ENCODE measurements at places on chromosomes 12 and 14.
A peak's percentile ranks its signal among the peaks of the same experiment; 100 is the strongest.

DNA sequence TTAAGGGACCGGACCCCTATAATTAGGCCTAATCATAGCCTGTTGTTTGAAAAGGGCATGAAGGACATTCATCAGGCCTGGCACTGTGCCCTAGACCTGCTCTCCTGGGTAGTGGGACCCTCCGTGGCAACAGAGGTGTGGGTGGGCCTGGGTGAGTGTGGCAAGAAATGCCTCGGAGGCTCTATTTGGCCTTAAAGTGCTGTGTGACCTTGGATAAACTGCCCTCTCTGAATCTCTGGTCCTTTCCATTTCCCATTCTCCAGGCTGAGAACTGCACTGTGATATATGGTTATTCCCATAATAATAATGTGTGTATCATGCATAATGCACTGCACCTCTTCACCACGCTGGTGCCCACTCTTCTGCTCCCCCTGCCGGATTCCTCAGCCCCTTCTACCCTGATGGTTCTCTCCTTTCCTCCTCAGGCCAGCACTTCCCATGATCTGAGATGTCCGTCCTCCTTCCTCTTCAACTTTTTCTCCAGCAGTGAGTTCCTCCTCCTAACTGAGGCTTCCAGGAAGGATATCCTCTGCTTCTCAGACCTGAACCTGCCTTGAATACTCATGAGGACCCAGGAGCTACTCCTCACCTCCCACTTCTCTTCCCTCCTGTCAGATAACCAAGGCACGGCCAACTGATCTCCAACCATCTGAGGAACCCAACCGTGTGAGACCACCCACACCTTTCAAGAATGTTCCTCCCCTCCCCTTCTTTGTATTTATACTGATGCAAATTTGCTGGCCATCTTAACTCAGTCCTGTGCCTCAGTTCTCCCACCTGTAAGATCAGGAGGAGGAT, 111.0 kb upstream of the PZP start:
- DNase-seq, result peak; percentile 40

- DNase-seq, result no peak
Observed at GRCh38 chr12:6539707-6540134, 5.4 kb downstream of the GAPDH start.

- DNase-seq, result no peak
Observed at GRCh38 chr14:25350021-25350420, 300.1 kb upstream of the STXBP6 start.

GRCh38 chr12:60173224-60174170, 577.7 kb downstream of the SLC16A7 start:
- no peak for DNase-seq

DNA sequence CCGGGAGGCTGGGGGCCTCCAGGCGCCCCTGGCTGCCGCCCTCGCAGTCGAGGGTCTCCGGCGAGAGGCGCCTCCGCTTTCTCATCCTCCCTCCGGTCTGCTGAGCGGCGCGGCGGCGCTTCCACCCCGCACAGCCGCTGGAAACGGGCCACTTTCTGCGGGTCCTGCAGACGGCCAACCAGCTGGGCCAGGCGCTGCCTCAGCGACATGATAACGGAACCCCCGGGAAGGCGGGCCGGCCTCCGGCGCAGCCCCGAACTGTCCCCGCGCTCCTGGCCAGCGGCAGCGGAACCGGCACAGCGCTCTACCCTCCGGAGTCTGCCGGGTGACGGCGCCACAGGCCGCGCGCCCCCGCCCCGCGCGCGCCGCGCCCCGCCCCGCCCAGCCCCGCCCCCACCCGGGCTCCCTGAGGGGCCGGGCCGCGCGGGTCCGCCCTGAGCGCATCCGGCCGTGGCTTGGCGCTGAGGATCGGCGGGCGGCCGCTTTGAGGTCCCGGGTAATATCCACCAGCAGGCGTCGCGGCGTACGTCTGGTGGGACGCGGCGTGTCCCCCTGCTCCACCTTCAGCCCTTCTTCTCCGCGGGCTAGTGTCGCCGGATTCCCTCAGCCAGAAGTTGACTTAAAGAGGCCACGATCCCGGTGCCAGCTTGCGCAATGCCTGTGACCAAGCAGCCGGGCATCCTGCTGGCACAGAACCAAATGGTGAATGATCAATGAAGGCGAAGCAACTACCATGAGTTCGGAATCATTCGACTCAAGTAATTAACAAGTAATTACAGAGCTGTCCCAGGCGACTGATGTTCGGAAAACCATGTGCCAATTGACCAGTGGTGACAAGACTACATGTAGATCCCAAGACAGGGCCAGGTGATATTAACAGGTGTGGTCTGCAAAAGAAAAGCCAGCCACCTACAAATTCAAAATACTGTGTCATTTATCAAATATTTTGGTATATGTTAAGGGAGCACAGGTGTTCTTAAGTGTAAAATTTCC, at the start of gene SGPP1:
Gene SGPP1 (minus strand): TSS at position 330 of the 993 bp plus-strand sequence. CDS start 121 bp downstream, at position 209.
- peak; percentile 95 for DNase-seq

DNA sequence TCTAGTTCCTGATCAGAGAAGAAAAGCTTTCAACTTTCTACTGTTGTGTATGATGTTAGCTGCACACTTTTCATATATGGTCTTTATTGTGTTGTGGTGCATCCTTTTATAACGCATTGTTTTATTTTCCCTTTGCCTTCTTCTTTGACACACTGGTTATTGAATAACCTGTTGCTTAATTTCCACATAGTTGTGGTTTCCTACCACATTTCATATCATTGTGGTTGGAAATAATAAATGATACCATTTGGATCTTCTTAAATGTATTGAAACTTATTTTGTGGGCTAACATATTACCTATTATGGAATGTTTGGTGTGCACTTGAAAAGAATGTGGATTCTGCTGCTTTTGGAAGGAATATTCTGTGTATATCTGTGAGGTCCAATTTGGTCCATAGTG, 64.9 kb downstream of the GPHN start:
- no peak for DNase-seq

DNA sequence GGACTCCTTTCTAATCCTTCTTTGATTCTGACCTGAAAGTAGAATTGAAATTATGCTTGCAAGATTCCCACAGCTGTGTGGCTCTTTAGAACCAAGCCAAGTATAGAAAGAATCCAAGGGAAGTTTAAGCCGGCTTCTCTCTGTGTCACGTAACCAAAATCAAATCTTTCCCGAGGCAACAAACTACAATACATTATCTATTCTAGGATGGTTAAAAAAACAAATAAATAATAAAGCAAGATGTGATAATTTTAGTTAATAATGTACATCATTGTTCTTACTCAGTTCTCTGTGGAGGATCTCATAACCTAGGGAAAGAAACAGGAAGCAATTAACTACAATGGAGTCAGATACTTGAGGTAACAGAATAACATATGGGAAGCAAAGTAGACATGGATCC, 78.1 kb upstream of the ST8SIA1 start:
- no peak for DNase-seq

GRCh38 chr14:35400648-35401421, 3.7 kb downstream of the NFKBIA start:
- no peak for DNase-seq

GRCh38 chr12:113232089-113232839, 11.0 kb downstream of the TPCN1 start:
- no peak for DNase-seq

DNA sequence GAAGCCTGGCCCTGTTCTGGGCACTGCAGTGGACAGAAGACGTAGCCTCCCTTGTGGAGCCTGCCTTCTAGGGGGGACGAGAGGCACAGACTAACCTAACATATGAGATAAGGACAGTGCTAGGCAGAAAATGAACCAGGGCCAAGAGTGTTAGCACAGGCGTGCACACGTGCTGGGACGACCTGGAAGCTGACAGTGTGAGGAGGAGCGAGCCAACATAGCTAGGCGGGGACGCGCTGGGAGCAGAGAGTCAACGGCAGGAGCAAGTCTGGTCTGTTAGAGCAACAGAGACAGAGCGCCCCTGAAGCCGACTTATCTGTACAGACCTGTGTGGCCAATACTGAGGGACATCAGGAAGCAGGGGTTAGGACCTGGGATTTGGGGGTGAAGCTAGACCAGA, 8.0 kb downstream of the PXMP2 start:
- no peak for DNase-seq

DNA sequence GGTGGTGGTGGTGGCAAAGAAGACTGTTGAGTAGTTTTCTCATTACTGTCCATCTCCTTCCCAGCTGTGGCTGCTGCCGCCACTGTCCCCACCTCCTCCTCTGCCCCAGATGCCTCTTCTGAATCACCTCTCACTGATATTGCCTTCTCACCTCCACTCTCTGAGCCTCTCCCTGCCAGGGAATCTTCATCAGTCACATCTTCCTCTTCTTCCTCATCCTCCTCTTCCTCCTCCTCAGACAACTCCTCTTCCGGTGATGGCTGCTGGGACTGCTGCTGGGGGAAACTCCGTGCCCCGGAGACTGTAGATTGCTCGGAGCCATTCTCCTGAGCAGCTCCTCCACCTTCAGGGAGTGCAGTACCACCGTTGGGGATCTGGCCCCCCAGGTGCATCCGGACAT, 2.9 kb downstream of the SALL2 start:
- no peak for DNase-seq

DNA sequence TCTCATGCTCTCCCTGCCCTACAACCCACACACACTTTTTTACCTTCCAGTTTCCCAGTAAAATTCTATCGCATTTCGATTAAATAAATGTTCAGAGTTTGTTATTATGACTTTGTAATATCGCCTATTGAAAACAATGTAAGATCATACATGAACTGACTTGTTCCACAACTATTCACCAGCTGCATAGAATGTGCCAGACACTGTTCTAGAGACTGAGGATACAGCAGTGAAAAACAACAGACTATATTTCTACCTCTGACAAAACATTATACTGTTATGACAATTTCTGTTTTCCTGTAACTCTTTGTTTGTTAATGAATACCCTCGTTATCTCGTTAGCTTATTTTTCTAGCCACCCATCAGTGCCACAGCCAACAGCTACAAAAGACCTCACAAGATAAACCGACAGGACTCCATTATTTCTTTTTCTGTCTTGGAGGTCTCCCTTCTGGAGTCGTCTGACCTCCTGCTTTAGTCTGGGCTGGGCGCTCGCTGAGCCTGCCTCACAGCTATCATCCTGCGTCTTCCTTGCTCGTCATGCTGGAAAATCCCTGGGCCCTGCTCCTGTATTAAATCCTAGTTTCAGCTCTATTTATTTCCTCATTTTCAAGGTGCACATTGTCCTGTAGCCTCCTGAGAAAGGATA, 498.9 kb downstream of the DIO2 start:
- DNase-seq, result no peak

DNA sequence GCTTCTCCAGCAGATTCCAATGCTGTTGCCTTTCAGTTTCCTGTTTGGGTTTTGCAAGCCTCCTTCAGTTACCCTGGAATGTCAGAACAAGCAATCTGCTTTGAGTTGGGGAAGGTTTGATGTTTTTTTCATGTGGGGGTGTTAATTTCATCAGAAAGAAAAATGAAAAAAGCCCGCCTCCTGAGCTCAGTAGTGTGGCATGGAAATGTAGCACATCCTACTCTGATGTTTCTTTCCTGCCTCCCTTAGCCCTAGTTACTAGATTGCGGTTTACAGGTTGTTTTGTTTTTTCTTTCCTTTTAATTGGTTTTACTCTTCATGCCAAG, 22.6 kb downstream of the IFNG-AS1 start:
- no peak for DNase-seq

DNA sequence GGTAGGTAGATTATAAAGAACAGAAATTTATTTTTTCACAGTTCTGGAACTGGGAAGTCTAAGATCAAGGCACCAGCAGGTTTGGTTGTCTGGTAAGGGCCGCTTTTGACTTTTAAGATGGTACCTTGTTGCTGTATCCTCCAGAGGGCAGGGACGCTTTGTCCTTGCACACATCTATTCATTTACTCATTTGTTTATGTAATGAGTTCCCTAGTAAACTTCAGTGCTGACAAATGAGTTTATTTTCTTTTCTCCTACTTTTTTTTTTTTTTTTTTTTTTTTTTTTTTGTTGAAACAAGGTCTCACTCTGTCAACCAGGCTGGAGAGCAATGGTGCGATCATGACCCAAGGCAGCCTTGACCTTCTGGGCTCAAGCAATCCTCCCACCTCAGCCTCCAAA, 195.7 kb downstream of the FBXL14 start:
- no peak for DNase-seq

- no peak for DNase-seq
Observed at GRCh38 chr12:93786656-93787397, 109.7 kb downstream of the CRADD start.

DNA sequence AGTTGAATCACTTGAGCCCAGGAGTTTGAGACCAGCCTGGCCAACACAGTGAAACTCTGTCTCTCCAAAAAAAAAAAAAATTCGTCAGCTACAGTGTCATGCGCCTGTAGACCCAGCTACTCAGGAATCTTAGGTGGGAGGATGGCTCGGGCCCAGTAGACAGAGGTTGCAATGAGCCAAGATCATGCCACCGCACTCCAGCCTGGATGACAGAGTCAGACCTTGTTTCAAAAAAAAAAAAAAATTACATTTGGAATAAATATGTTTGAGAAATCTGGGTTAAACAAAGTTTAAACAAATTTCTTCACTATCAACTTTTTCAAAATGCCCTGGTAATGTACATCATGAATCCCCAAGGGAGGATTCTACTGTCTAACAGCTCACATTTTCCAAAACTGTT, 187.0 kb upstream of the RASSF8 start:
- DNase-seq, result no peak

- no peak for DNase-seq
Observed at GRCh38 chr14:36268121-36268520, 52.3 kb downstream of the MBIP start.

DNA sequence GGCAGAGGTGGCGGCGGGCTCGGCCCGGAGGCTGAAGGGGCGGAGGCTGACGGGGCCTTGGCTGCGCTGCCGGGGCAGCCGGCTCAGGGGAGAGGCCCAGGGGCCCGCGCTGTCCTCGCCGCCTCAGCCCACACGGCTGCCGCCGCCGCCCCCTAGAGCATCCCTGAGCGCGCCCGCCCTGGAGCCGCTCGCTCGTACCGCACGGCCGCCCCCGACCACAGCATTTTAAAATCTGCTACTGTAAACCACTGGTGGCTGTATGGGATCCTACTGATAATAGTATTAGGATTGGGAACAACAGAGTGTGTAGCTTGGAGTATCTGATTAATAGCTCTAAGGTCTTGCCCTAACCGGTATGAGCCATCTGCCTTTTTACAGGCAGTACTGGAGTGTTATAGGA, 22.2 kb upstream of the EDDM3A start:
- DNase-seq, result peak; percentile 27

GRCh38 chr14:39025810-39026627, 77.0 kb downstream of the SEC23A start:
- DNase-seq, result no peak

DNA sequence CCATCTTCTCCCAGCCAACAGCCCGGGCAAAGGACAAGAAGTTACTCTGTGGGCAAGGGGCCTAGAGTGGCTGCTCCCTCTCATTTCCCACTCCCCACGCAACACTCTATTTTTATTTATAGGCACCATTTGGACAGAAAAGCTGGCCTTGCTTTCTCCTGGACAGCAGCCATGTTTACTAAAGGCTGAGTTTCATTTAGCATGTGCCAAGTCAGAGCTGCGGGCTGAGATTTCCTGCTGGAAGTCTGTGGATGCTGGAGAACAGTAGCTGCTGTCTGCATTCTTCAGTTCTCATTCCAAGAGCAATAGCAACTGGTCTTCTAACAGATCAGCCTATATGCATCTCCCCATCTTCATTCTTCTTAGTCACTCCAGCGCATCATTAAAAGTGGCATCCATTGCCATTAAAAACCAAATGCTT, 8.3 kb downstream of the COL2A1 start:
- DNase-seq, result no peak

GRCh38 chr12:121223292-121224285, 13.7 kb downstream of the P2RX4 start:
- peak; percentile 51 for DNase-seq
